ENCODE measurements at places on chromosomes 7 and 10.

GRCh38 chr7:8131694-8132605 lies 130.0 kb downstream of the ICA1 start:
- DNase-seq, result no peak

DNA sequence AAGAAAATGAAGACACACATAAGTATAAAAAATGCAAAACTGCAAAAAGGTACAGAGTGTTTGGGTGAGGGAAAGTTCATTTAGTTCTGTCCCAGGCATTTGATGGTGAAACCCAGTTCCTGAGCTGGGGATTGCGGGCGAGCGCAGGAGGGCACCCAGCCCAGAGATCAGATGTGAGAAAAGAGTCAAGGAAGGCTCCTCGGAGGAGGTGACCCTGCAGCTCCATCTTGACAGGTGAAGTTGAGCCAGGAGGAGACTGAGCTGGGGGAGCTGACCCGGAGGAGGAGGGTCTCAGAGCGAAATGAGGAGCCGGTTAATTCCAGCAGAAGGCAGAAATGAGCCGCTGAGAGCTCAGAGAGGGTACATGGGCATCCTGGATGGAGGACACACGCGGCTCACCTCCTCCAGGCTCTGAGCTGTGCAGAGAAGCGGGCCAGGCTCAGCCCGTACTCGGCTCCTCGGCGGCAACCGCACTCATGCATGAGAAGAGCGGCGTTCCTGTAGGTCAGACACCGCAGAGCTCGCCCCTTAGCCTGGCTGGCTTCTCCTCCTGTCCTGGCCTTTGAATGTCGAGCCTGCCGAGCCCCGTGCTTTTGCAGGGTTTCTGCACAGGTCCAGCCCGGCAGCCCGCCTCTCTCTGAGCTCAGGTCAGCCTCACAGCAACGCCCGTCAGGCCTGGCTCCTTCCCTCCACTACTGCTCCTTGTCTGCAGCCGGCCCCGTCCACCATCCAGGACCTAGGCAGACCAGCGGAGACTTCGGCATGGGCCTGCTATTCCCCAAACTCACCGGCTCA lies 9.5 kb upstream of the RAMP3 start:
- DNase-seq, result no peak

- DNase-seq, result peak; percentile 87
These were observed at the start of gene ZNF783 for GRCh38 chr7:149261829-149262617. ZNF783 (plus strand) TSS chr7:149262196; CDS start chr7:149262334, 138 bp downstream.

DNA sequence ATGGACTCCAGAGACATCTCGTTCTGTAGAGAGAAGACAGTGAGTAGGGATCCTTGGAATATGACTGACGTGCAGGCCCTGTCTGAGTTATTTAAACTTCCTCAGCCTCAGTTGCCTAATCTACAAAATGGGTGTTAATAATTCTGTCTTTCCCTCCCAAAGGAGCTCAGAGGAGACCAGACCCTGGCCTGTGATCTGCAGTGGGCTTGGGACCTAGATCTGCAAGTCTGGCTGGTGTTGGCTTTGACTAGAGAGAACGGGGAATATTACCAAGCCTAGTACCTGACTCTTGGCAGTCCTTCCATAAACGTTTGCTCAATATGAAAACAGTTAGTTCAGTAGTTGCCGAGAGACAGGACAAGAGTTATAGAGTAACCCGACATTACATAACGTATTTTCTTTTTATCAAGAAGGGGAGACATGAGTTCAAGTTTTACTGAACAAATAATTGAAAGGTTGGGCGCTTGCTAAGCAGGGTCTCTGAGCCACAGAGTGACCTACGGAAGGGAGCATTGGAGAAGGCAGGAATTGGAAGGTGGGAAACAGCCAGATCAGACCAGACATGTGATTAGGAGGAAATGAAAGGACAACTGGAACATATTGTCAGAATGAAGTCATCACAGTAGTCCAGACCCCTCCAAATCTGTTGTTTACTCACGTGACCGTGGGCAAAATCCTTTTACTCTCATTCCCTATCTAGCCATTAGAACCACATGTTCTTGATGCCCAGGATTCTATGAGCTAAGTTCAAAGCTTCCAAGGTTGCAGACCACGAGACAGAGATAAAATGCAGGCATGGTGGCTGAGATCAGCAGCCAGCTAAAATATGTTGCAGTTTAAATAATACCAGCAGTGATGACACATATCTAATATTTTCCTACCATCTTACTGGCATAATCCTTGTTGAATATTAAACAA lies 10.9 kb upstream of the CYP3A4 start:
- peak; percentile 12 for DNase-seq

DNA sequence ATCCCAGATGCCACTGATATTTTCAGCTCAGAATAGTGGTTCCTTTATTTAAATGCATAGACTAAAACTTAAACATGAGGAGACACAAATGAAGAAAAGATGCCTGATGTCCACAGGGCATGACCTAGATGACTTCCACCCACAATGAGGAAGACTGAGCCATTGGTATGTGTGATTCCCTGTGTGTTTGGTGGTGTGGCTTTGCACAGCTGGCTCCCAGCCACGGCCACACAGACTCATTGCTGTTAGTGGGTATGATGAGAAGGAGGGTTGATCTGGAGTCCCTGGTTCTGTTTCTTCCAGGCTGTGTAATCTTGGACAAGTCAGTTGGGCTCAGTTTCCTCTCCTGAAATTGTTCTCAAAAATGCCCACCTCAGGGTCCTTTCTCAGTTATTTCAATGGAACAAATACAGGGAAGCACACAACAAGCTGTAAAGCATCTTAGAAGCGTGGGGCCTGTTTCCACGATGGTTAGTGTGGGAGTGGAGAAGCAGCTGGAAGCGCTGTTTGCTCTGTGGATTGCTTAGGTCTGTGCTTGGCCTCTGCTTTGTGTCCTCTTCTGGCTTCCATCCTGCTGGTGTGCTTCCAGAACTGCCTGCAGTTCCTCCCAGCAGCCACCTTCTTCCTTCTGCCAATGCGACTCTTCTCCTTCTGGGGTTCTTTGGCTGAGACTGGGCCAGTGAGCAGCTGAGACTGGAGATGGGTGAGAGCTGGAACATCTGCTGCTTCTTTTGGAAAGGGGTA lies 303.7 kb downstream of the BMPER start:
- DNase-seq, result no peak

GRCh38 chr10:44874166-44874565 lies 37.0 kb upstream of the TMEM72 start:
- DNase-seq, result no peak

DNA sequence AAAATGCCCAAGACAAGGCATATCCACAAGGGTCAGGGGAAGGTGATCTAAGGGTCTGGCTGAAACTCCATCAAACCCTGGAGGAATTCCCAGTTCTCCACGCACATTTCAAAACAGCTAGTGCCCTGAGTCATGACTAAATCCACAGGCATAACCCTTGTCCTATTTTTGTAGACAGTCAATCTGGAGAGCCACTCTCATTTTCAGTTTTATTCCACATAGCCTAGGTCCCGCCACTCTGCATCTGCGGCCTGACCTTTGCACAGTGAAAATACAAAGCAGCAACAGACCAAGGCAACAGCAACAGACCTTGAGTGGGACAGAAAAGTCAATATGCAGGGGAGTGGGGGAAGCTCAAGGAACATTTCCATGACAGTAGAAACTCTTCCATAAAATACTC lies 201.4 kb upstream of the NPVF start:
- peak; percentile 9 for DNase-seq

GRCh38 chr7:92824901-92825480 lies 11.4 kb downstream of the CDK6 start:
- no peak for DNase-seq

DNA sequence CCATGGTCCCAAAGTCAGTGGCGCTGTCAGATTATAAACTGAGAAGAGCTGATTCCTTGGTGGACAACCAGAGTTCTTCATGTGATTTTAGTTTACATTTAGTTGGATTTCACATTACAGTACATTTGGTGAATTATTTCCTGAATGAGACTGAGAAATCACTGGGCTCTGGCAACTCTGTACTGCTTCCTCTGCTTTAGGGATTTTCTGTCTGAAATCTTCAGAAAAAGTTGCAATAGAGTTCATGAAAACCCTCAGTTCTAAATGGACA lies 242.6 kb downstream of the BICC1 start:
- no peak for DNase-seq

DNA sequence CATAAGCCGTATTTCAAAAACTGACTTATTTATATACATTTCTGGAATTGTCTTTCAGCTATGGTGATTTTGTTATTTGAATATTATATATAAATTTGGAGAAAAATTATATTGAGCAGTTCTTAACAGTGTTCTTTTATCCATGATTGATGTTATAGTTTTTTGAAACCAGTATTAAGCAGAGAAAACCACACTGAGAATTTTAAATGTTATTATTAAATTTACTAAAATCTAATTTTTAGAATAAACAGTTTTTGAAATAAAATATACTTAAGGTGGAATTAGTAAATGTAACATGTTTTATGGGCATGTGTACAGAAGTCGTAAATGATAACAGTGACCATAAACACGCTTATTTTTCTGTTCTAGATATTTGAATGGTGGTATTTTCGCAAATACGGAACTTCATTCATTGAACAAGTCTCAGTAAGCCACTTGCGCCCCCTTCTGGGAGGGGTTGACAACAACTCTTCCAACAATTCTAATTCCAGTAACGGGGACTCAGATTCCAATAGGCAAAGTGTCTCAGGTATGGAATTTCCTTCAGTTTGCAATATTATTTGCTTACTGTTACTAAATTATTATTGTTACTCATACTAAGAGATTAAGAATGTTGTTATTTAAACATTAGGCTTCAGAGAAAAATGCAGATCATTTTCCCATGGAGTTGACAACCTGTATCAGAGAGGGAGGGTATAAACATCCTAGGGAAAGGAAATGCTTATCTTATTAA lies 166.1 kb downstream of the ST7 start:
- peak; percentile 76 for DNase-seq

- no peak for DNase-seq
These were observed 44.0 kb downstream of the GBF1 start for GRCh38 chr10:102289356-102289755.

- peak; percentile 98 for DNase-seq
These were observed 152.7 kb downstream of the SKIDA1 start for GRCh38 chr10:21372651-21373410.

DNA sequence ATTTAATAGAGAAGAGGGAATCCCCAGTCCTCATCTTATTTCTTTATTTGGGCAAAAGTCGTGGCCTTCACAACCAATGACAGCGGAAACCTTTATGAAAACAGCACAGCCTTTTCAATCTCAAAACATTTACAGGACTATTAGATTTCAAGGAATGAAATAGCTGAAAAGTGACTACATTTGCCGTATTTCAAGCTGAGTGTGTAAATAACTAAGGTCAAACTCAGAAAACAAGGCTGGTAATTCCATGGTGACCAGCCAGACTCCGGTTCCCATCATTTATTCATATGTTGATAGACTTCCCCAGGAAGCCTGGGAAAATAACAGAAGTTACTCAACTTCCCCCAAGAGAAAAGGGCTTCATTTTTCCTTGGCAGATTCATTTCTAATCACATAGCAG lies 457.3 kb upstream of the NFE2L3 start:
- DNase-seq, result peak; percentile 34

DNA sequence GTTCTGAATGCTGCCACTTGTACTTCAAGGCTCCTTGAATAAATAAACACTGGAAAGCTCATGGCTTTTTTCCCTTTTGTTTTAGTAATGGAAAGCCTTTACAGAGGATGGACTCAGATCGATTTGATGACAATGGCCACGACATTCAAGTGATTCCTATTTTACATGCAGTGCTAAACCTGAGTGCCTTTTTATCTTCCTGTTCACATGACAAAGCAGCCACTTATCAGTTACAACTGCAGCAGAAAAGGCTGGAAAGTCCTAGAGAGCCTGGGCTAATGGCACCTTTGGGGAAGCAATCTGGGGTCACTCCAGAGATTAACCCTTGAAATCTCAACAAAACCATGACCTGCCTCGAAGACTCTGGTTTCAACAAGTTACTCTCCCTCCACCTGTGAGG lies 249.0 kb upstream of the AUTS2 start:
- DNase-seq, result no peak

- no peak for DNase-seq
These were observed 55.2 kb downstream of the TSPAN12 start for GRCh38 chr7:120802751-120803150.

DNA sequence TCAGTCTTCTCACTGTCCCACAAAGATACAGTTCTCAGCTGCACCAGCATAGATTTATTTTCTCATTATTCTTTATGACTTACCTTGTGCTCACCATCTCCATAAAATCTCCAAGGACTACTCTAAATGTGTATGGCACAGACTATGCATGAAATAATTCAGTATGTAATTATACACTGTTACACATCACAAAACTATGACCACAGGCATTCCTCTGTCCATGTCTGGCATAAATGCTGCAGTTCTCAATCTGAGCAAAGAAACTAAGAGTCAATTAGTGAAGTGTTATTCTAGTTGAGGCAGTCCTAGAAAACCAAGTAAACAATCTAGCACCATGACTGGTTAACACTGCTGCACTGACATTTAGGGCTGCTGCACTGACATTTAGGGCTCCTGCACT lies 2.7 kb downstream of the CYCS start:
- peak; percentile 75 for DNase-seq

DNA sequence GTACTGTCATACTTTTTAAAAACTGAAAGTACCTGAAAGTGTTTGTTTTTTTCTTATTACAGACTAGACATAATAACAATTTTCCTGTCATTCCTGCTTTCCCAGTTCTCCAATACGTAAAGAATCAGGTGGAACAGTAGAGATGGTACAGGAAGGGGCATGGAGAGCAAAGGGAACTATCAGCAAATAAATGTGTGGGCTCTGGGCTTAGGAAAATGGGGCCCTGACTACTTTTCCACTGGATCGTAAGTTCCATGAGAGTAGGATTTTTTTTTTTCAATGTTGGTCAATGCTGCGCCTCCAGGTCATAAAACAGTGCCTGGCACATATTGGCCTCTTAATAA lies 15.2 kb upstream of the FAS start:
- no peak for DNase-seq

GRCh38 chr10:127291329-127291728 lies 94.9 kb upstream of the INSYN2A start:
- no peak for DNase-seq

DNA sequence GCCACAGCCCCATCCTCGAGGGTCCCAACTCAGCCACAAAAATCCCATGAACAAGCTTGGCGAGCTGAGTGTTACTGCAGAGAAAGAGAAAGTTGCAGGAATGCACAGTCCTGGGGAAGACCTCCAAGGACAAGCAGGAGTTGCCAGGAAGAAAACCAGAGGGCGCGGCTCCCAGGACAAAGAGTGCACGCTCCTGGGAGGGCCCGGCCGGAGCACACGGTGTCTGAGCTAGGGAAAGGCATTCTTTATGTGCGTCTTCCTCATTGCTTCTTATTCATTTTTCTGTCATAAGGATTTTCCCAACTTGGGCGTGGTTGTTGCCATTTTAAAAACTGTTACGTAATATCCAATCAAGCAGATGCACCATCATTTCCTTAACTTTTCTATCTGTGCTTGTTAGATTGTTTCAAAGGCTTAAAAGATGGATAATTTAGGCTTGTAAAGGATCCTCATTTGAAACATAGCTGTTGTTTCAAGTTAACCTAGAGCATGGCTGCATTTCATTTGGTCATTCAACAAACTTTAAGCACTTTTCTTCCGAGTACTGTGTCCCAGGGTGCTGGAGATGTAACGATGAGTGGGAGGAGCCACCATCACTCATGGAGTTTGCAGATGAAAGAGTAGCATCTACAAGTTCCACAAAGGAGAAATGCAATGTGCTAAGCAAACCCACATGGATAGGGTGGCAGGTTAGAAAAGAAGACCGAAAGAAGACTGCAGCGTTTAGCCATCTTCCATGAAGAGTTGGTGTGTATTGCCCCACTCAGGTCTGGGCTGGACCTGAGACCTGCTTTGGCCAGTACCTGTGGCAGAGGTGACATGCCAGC lies 5.6 kb upstream of the CNPY1 start:
- DNase-seq, result no peak

- DNase-seq, result no peak
These were observed 104.5 kb downstream of the PIP4K2A start for GRCh38 chr10:22609719-22610465.

- DNase-seq, result no peak
These were observed 11.0 kb upstream of the TLL2 start for GRCh38 chr10:96524741-96525140.

Measured in fibroblast of skin of right quadriceps (primary cell).